ENCODE measurements at places on chromosomes 1 and 21.

- DNase-seq: no peak
These were observed 651 bp downstream of the ZBTB8A start for GRCh38 chr1:32539584-32540571.

DNA sequence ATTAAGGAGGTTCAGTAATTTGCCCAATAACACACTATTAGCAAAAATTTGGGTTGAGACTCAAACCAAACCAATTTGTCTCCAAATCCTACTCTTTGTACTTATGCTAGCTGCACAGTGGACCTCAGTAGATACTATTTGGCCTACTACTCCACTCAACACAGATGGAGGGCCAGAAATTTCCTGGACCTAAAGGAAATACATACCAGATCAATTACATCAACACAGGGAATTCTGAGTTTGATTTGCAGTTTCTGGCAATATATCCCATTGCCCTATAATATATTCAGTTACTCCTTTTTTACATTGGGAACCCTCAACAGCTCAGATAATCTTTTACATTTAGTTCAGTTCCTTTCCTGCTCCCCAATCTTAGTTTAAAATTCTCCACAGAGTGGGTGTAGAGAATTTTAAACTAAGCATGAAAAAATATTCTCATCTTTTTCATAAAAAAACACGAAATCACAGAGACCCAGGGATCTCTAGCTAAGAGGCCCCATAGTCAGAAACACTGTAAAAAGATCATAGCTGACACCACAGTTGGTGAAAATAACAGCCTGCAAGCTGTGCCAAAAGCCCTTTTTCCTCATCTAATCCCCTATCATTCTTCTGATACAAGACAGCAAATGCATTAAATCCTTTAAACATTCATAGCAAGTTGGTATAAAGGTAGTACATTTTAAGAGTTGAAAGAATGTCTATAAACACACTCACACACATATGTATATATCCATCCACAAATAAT lies 317.7 kb upstream of the ESRRG start:
- no peak for DNase-seq

DNA sequence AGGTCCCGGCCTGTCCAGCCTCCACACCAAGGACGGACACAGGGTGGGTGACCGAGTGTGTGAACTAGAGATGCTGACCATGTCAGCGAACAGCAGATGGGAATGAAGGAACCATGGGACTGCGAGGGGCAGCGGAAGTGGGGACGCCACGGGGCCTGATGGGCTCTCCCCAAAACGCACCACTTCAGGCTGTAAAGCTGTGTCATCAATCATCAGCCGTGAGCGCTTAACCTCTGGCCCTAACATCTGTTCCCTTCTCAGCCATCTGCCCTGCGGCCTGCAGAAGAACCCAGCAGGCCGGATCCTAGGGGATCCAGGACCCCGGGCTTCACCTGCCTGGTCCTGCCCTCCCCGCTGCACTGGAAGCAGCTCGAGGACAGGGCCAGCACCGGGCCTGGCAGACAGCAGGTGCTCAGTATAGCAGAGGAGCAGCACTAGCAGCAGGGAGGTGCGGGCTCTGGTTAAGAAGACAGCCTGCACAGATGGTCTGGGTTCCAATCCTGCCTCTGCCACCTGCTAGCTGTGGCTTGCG lies 58.7 kb downstream of the DMRTB1 start:
- no peak for DNase-seq

- DNase-seq: no peak
These were observed 39.8 kb downstream of the LHX4 start for GRCh38 chr1:180269645-180270529.

DNA sequence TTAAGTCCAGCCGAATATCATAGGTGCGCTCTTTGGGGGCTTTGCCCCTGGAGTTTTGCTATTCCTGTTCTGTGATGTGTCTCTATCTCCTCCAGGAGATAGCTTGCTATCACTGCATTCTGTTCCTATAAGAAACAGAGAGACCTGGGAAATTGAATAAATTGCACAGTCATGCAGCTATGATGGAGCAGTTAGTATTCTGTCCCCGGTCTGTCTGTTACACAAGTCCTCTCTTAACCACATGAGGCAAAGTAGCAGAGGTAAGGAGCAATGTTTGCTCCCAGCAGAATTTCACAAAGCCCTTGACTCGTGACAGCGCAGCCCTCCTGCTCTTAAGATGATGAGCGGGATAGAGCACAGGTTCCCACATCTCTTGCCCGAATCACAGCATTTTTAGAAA lies 63.9 kb upstream of the GRHL3 start:
- no peak for DNase-seq

DNA sequence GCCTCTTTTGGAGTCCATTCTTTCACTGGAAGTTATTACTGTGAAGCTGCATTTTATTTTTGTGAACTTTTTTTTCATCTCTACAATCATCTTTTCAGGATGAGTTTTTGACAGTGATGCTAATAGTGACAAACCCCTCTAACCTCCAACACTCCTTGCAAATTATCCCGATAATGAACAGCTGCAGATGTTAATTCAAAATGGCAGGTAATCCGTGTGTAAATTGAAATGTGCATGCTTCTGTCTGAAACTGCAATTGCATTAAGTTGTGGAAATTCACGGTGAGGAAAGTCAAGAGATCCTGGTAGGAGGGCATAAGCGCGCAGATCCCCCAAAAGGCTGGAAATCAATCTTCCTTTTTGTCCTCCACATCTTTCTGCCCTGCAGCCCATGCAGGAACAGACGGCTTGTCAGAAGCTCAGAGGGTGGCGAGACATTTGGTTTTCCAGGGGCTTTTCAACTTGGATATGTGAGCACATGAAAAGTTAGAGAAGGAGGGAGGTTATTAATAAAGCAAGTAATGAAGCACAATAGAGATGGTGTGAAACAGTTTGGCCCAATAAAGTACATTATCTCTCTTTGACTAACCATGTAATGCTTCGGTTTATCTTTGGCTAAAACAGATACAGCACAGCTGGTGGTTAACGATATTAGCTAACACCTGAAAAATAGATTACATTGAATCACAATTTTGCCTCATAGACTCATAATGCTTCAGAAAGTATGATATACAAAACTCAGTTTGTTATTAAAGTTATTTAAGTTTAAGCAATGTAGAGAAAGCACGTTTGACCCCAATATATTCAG lies 143.5 kb upstream of the COA6 start:
- DNase-seq: no peak

DNA sequence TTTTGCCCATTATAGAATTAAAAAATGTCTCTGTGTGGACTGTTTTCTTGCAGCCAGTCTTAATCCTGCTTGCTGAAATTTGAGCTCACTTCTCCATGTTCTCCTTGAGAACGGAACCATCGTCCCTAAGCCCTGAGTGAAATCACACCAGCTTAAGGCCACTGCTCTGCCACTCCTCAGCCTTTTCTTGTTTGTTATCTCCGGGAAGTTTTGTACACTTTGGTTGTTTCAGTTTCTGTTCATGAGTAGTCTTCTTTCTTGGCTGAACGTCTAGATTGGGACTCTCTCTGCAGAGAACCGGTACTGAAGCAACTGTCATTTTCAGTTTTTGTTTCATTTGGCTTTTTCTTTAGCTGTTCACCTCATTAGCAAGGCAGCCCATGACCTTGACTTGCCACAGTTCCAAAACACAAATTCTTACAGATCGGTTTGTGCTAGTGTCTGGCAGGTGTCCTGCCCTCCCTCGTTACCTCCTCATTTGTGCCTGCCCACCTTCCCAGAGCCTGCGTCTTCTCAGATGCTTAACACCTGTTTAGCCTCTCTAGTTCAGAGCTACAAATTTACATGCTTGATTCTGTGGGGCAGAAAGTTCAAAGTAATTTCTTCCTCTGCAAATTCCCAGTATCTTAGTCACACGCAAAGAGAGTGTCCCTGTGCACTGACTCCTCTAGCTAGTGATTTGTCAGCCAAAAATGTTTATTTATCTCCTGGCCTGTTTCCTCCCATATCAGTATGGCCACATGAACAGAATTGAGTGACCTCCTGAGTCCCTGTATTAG lies 12.4 kb downstream of the PSEN2 start:
- DNase-seq: no peak

- no peak for DNase-seq
These were observed 364.6 kb upstream of the PROX1 start for GRCh38 chr1:213623064-213623581.

All from cerebellar nuclear complex (tissue), 1 donor.